ENCODE measurements at places on chromosomes 7 and 10.
A peak's percentile ranks its signal among the peaks of the same experiment; 100 is the strongest.

- no peak for DNase-seq
These were observed 70.3 kb downstream of the ABI1 start for GRCh38 chr10:26790221-26790995.

- DNase-seq, result no peak
These were observed 824.1 kb upstream of the IGFBP3 start for GRCh38 chr7:46744957-46745706.

DNA sequence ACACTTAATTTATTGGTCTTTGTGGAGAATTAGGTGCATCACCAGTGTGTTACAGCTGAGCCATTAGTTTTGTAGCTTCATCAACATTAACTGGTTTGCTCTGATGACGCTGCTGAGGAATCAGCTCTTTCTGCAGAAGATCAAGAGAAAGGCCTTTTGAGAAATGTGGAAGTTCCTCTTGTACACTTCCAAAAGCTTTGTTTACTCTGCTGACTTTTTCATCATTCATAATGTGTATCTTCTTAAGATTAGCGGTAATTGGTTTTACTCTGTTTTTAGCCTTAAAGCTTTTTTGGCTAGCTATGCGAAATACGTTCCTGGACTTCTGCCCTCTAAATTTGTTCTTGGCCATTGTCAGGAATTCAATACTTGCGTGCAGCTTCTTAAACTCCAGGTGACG lies 8.2 kb upstream of the PHYH start:
- DNase-seq, result no peak

GRCh38 chr7:144513334-144513733 lies 109.8 kb upstream of the NOBOX start:
- no peak for DNase-seq

DNA sequence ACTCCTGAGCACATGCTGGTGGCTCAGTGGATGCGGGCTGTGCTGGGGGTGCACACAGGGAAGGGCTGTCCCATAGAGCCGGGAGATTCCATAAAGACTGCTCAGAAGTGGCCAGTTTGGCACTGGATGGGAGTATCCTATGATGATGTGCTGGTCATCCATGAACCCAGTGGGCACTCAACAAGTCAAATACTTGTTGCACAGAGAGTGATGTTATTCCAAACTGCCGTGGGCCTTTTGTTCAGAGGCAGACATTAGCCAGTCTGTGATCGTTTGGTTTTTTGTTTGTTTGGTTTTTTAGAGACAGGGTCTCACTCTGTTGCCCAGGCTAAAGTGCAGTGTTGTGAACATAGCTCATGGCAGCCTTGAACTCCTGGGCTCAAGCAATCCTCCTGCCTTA lies 30.9 kb upstream of the SAMD8 start:
- DNase-seq, result no peak

- DNase-seq, result no peak
These were observed 26.9 kb upstream of the TRIM56 start for GRCh38 chr7:101058355-101058754.

GRCh38 chr7:25897261-25897782 lies 254.7 kb upstream of the NFE2L3 start:
- no peak for DNase-seq

DNA sequence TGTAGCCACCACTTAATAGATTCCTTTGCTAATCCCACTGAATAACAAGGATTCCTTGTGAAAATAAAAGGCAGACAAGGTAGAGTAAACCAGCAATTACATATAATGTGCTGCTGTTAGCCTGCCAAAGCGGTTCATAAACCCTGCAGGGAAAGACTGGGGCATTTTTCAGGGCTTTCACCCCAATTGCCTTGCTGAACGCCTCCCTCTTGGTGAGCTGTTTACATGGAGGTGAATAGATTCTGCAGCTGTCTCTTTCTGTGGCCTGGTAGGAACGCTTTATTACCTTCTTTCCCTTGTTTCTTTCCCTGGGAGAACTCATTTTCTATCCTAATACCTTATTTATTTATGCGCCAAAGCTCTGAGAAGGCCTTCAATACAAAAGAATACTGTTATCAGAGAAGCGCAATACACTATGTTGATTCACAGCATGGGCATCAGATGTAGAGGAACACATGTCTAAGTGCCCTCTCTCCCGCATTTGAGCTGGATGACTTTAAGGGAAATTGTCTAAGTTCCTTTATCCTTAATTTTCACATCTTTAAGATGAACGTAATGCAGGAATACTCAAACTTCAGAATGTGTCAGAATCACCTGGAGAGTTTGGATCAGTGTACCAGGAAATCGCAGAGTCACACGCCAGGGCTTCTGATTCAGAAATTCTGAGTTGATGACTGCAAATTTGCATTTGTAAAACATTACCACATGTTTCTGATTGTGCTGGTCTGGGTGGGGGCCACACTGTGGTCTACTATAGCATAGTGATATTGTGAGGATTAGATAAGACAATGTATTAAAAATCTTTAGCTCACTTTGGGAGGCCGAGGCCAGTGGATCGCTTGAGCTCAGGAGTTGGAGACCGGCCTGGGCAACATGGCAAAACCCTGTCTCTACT lies 1203.8 kb downstream of the SORCS3 start:
- no peak for DNase-seq

DNA sequence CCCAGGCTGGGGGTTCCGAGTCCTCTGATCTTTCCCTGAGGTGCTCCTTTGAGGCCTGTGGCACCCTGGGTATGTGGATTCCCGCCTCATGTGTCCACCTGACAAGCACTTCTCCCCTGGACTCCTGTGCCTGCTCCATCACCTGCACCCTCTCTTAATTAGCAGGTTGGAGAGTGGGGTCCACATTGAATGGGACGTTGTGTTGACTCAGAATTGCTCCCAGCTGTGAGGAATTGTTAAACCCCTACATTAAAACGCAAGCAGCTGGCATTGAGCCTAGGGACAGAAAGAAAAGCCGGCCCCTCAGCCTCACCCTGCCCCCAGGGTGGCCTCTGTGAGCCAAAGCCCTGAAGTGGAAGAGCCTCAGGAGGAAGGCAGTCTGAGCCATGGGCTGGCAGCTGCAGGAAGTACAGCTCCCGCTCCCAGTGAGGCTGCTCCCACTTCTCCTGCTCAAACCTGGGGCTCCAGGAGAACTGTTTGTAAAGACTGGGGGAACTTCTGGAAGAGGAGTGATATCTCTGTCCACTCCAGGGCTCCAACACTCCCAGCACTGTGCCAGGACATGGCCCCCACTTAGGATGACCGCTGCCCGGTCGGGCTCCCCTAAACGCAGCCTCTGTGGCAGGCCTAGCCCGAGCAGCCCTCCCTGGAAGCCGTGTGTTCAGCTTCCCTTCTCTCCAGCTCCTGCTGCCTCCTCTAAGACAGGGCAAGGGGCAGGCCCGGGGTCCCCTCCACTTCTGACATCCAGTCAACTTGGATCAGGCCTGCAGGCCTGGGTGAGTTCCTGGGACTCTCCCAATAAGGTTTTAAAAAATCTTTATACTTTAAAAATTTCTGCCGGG lies 1.8 kb upstream of the OPN4 start:
- DNase-seq, result no peak

- DNase-seq, result no peak
These were observed 503.2 kb downstream of the NRG3 start for GRCh38 chr10:82378146-82378545.

GRCh38 chr10:7407368-7408290 lies 3.2 kb downstream of the SFMBT2 start:
- DNase-seq, result no peak

GRCh38 chr10:132489704-132490534 lies 47.7 kb upstream of the INPP5A start:
- no peak for DNase-seq

GRCh38 chr7:48718731-48719378 lies 205.5 kb upstream of the CDC14C start:
- DNase-seq, result no peak

DNA sequence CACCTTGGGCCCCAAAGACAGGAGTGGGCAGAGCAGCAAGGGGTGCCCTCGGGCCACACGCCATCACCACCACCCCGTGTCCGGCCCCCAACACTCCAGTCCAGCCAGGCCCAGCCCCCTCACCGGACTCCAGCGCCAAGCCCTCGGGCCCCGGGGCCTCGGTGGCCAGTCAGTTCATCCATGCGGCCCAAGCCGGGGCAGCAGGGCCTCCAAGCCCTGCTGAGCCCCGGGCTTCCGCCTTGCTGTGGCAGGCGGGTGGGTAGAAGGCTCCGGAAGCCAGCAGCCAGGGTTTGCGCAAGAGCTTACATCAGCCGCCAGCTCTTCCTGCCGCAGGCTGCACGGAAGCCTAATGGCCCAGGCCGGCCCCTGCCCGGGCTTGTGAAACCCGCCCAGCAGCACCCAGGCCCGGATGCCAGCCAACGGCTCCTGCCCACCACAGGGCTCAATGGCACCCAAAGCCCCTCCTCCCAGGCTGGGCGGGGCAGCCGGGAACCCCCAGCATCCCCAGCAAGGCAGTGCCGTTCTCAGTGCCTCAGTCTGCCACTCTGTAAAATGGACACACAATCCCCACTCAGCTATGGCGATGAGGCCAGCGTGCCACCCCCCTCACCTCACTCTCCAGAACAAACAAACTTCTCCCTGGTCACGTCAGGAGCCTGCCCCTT lies 26.5 kb downstream of the TNRC18 start:
- DNase-seq, result no peak

- no peak for DNase-seq
These were observed 176.5 kb downstream of the TNS3 start for GRCh38 chr7:47405286-47405904.

GRCh38 chr10:58372607-58373441 lies 12.4 kb upstream of the TFAM start:
- no peak for DNase-seq

DNA sequence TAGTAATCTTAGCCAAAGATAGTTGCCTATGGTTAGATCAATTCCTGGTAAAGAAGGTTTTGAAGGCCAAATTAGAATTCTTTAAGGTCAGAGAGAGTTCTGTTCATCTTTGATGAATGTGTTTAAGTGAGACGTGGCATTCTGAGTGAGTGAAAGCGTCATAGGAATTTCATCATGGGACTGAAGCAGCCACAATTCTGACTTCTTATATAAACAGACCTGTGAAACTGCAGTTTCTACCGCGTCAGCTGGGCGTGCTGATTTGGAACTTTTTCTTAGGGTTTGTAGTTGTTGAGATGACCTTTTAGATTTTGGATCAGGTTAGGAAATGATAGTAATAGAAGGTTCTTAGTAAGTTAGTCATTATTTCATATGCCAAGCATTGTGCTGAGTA lies 103.8 kb downstream of the CNNM2 start:
- no peak for DNase-seq

- DNase-seq, result no peak
These were observed 1619.6 kb upstream of the LRRTM3 start for GRCh38 chr10:65306201-65306600.

- DNase-seq, result peak; percentile 99
These were observed 32.9 kb upstream of the SDK1 start for GRCh38 chr7:3267966-3268690.

DNA sequence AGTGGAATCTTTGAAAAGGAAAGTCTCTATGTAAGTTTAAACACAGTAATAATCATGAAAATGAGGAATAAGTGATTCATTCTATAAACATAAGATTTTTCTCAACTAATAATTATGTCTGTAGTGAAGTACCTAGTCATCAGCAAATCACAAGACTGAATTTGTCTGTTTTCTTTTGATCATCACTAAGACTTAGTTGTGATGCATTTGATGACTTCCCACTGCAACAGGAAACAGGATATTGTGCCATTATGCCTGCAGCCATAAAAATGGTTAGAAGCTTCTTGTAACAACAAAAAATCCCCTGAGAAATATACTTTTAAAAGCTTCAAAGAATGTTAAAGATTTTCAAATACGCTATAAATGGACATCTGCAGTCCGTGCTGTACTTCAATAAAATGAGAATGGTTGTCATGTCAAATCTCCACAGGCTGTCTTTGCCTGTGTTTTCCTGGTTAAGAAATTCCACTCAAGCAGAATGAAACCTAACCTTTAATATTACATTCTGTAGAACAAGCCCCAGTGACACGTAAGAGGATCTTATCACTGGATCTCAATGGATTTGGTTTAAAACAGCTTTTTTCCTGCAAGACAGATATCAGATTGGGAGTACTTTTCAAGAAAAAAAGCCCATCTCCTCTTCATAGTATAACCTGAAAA lies 1262.3 kb upstream of the PHF14 start:
- no peak for DNase-seq

GRCh38 chr7:42833411-42833810 lies 78.5 kb downstream of the C7orf25 start:
- DNase-seq, result no peak

DNA sequence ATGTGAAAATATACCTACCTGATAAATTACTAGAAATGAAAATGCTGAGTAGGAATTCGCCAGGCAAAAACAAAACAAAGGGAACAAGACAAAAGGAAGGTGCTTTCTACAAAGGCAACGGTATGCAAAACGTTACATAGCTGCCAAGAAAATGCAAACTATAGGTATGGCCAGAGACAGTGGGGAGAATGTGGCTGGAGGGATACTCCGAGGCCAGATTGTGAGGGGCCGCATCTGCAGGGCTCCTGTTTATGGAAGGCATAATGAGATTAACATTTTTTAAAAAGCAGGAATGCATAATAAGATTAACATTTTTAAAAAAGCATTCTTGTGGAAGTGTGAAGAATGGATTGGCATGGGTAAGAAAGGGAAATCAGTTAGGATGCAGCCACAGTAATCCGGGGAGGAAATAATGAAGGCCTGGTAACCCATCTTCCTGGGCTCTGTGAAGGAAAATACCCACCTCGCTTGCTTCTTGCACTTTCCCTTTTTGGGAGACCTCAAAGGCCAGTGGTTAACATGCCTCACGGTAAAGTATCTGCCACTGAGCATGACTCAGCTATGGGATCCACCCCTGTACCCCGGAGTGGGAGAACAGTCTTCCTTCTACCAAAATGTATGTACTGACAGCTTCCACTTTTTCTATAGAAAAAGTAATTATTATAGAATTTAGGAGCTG lies 145.8 kb upstream of the LRRN3 start:
- DNase-seq, result no peak

DNA sequence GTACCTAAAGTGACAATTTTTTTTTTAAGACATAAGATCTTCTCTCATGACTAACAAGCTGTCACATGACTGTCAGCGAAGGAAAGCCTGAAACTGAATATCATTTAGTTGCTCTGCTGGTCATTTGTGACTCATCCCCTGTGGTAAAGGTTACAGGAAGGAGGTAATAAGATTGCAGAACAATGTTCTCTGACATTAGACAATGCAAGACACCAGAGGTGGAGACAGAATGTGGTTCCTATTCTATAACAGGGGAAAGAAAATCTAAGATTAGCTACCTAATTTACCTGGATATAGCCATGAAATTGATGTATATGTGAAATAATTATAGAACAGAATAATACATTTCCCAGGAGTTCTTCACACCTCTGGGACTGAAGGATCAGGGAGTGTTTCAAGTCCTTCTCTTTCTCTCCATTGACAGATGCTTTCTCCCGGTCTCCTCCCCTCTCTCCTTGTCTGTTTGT lies 47.7 kb downstream of the LRGUK start:
- no peak for DNase-seq

- DNase-seq, result no peak
These were observed 13.9 kb upstream of the OPTN start for GRCh38 chr10:13086056-13086455.

DNA sequence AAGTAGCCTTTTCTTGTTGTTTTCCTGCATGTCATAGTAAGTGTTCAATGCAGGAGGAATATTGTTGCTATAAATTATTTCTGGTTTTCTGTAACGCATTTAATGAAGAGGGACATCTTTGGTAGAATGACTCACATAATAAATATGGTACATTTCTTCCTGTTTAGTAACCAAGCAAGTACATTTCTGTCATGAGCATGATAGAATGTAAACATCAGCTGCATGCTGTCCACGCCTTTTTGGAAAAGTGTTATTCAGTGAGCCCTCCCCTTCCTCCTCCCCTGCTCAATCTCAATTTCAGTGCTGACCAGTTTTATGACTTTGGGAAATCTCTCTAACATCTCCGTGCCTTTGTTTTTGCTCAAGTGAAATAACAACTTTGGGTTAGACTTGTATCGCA lies 664.0 kb downstream of the XPNPEP1 start:
- no peak for DNase-seq
